ENCODE measurements at places on chromosomes 6 and 20.

DNA sequence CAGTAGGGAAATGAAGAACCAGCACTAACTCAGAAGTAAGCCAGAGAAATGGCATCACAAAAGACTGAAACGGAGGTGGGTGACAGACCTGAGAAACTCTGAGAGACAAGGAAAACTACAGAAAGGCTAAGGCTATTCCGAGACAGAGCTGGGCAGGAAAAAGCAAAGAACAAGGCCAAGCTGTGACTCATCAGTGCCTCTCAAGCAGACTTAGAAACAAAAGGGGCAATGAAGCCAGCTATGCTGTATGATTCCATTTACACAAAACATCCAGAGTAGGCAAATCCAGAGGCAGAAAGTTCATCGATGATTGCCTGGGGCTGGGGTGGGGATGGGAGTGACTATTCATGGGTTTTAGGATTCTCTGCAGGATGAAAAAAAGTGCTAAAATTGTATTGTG is 50.0 kb downstream of the SLC23A2 start:
- DNase-seq = no peak
- peaks cover 14% of the 10 kb centered on the region for H3K36me3 ChIP-seq
- H3K4me1 ChIP-seq = peaks cover 29% of the 10 kb centered on the region
- H3K4me3 ChIP-seq = no peak overlapping the region

DNA sequence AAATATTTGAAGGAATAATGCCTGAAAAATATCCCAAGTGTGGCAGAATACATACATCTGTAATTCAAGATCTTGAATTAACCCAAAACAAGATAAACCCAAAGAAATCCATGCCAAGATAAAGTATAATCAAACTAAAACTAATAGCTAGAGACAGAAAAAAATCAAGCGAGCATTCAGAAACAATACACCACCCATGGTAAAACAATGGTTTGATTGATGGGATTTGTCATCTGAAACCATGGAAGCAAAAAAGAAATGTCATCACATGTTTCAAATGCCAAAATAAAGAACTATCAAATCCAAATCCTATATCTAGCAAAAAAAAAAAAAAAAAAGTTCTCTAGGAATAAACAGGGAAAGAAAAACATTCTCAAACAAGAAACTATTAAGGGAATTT is 5.1 kb upstream of the DEFB127 start:
- peaks cover 23% of the 10 kb centered on the region for H3K27me3 ChIP-seq
- no peak for DNase-seq
- no peak overlapping the region for H3K4me3 ChIP-seq
- no peaks in the 10 kb centered on the region for H3K36me3 ChIP-seq
- H3K27ac ChIP-seq = no peak overlapping the region

DNA sequence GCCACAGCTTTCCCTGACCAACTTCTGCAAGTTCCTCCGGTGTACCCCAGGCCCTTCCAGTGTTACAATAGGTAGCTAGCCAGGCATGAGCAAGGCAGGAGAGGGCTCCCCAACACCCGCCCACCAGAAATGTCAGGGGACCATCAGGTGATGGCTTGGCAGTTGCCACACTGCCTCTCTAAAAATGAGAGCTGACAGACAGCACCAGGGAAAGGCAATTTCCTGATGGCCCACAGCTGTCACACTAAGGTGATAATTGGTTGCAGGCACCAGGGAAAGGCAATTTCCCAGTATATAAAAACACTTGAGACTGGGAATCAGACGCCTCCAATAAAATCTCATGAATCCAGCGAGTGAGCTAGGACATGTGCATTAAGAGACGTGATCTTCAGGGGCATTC is 49.9 kb downstream of the PXDC1 start:
- H3K36me3 ChIP-seq = peaks cover 12% of the 10 kb centered on the region
- H3K27ac ChIP-seq = no peak overlapping the region
- peaks cover 22% of the 10 kb centered on the region for H3K27me3 ChIP-seq
- H3K4me3 ChIP-seq = no peak overlapping the region
- no peaks in the 10 kb centered on the region for H3K4me1 ChIP-seq

DNA sequence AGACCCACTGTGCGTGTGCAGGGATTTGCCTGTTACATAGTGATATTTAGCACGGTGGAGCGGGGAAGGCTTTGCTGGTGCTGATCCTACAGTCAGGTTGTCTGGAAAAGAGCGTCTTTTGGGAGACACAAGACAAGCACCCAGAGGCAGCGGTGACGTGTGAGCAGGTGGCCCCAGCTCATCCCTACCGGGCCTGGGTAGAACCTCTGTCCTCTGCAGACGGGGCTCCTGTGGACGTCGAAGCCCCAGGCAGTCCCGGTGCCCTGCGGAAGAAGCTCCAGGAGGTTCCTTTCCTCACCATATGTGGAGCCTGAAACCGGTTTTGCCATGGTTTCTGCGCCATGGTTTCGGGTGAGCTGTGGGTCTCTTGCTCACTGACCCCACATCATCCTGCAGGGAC is 68.9 kb upstream of the AFDN start:
- H3K4me1 ChIP-seq = no peaks in the 10 kb centered on the region
- no peak overlapping the region for H3K27ac ChIP-seq
- no peaks in the 10 kb centered on the region for H3K36me3 ChIP-seq
- DNase-seq = no peak

DNA sequence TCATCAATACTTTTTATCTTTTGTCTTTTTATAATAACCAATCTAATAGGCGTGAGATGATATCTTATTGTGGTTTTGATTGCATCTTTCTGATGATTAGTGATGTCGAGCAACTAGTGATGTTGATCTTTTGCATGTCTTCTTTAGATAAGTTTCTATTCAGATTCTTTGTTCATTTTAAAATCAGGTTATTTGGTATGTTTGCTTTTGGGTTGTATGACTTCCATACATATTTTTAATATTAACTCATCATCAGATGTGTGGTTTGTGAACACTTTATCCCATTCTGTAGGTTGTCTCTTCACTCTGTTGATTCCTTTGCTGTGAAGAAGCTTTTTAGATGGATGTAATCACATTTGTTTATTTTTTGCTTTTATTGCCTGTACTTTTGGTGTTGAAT is 295.8 kb downstream of the BCKDHB start:
- H3K27ac ChIP-seq = no peak overlapping the region
- no peak for DNase-seq
- H3K4me1 ChIP-seq = no peaks in the 10 kb centered on the region
- H3K4me3 ChIP-seq = no peak overlapping the region
- peaks cover 2% of the 10 kb centered on the region for H3K36me3 ChIP-seq

GRCh38 chr6:112296122-112296521 is 41.8 kb upstream of the LAMA4 start:
- no peak overlapping the region for H3K4me3 ChIP-seq
- no peaks in the 10 kb centered on the region for H3K4me1 ChIP-seq
- H3K36me3 ChIP-seq = no peaks in the 10 kb centered on the region
- peaks cover 5% of the 10 kb centered on the region for H3K27me3 ChIP-seq
- no peak overlapping the region for H3K27ac ChIP-seq

GRCh38 chr6:99369533-99369932 is 20.1 kb upstream of the FAXC start:
- H3K4me1 ChIP-seq = no peaks in the 10 kb centered on the region
- peaks cover 3% of the 10 kb centered on the region for H3K36me3 ChIP-seq
- no peak for DNase-seq
- no peak overlapping the region for H3K4me3 ChIP-seq

GRCh38 chr6:38701551-38701950 is 1.4 kb downstream of the GLO1 start:
- peaks cover 20% of the 10 kb centered on the region for H3K4me1 ChIP-seq
- DNase-seq = no peak
- peaks cover 19% of the 10 kb centered on the region for H3K36me3 ChIP-seq
- H3K27ac ChIP-seq = peak overlapping the region; percentile 98

GRCh38 chr6:71393471-71393870 is 104.9 kb downstream of the OGFRL1 start:
- no peak overlapping the region for H3K4me3 ChIP-seq
- no peak for DNase-seq
- no peaks in the 10 kb centered on the region for H3K4me1 ChIP-seq
- peaks cover 1% of the 10 kb centered on the region for H3K27me3 ChIP-seq

DNA sequence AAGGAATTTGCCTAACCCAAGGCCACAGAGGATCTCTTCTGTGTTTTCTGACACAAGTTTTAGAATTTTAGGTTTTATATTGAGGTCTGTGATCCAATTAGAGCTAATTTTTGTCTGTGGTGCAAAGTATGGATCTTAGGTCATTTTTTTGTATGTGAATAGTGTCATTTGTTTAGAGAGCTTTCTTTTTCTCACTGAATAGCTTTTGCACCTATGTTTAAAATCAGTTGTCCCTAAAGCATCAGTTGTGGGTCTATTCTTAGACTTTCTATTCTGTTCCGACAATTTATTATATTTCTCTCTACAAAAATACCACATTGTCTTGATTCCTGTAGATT is 341 bp upstream of the MCM9 start:
- peaks cover 17% of the 10 kb centered on the region for H3K4me1 ChIP-seq
- H3K36me3 ChIP-seq = peaks cover 15% of the 10 kb centered on the region
- no peak for DNase-seq
- H3K4me3 ChIP-seq = peak overlapping the region; percentile 90

DNA sequence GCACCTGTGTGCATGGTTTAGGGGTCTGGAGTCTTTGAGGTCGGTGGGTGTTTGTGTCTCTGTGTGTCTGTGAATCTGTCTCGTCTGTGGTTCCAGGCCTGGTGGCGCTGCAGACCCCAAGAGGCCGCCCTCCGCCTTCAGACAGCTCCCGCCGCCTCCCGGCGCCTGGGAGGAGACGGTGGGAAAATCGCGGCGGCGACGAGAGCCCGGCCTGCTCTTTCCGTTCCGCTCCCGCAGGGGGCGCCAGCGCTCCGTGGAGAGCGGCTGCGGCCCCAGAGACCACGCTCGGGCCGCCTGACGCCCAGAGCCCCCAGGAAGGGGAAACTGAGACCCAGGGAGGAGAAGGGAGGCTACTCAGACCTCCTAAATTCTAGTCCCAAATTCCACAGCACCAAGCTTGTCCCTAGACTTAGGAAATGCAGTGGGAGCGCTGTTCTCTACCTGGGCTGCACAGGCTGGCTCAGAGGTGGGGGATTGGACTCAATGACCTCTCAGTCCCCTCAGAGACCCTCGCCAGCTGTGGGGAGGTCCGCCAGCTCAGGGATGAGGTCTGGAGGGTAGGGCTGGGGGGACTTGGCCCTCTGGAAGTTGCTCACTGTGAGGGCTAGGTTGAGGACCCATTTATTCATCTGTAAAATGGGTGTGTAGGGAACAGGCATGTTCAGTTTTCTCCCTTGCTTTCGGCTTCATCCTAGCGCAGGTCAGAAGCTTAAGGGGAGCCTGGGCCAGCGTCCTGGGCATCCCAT is 36.9 kb upstream of the BLCAP start:
- no peaks in the 10 kb centered on the region for H3K36me3 ChIP-seq
- peaks cover 18% of the 10 kb centered on the region for H3K27me3 ChIP-seq
- no peak overlapping the region for H3K4me3 ChIP-seq
- peak; percentile 51 for DNase-seq
- peaks cover 8% of the 10 kb centered on the region for H3K4me1 ChIP-seq
- H3K27ac ChIP-seq = no peak overlapping the region

- H3K27ac ChIP-seq = peak overlapping the region; percentile 14
- H3K27me3 ChIP-seq = no peaks in the 10 kb centered on the region
- H3K4me3 ChIP-seq = no peak overlapping the region
- peaks cover 29% of the 10 kb centered on the region for H3K4me1 ChIP-seq
- peaks cover 19% of the 10 kb centered on the region for H3K36me3 ChIP-seq
These were observed 110.5 kb upstream of the MTHFD1L start for GRCh38 chr6:150755042-150755441.

DNA sequence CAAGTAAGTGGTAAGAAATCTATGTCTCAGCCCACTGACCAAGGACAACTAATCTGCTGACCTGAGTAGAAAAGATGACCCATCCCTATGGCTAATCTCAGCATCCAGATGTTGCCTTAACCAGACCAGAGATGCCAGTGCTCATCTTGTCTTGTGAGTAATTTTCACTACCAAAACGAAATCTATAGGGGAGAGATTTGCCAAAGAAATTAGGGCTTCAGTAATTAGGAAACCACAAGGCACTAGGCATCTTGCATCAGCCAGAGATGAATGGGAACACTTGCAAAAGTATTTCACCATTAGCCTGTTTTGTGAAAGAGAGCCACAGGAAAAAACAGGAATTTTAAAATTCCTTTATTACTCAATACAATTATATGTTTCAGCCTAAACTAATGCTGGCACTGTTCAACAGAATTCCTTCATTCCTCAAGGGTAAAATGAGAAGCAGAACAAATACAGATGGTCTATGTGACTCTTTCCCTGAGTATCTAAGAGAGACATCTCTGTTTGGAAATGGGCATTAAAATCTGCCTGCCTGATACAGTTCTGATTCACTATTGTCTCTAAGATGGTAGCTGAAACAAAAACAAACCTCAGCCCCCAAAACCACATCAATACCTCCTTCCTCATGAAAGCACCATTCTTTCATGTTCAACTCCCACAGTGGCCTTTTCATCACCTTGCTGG is 87.8 kb downstream of the GMDS start:
- H3K4me3 ChIP-seq = no peak overlapping the region
- no peak overlapping the region for H3K27ac ChIP-seq
- H3K4me1 ChIP-seq = peaks cover 17% of the 10 kb centered on the region
- DNase-seq = no peak
- no peaks in the 10 kb centered on the region for H3K27me3 ChIP-seq
- no peaks in the 10 kb centered on the region for H3K36me3 ChIP-seq

DNA sequence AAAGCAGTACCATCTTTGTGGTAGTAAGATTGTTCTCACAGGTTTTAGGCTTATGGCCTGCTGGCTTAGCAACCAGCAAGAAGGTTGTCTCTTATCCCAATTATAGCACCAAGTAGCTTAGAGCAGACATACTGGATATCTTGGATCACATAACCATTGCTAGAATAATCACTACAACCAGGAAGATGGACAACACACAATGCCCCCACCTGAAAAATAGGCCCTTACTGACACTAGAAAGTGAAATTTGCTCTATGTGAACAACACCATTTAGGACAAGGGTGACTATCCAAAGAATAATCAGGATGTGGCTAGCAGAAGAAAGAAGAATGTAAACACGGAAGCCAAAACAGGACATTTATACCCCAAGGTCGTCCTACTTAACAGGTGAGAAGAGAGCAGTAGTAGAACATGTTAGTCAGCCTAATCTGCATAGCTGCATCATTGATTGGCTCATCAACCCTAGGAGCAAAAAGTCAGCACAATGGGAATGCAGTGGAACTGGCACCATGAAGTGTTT is 172.7 kb upstream of the MARCKS start:
- no peak overlapping the region for H3K27ac ChIP-seq
- no peaks in the 10 kb centered on the region for H3K36me3 ChIP-seq
- DNase-seq = no peak
- H3K4me1 ChIP-seq = peaks cover 22% of the 10 kb centered on the region
- H3K4me3 ChIP-seq = no peak overlapping the region

GRCh38 chr20:36855241-36855657 is 20.7 kb upstream of the TLDC2 start:
- no peaks in the 10 kb centered on the region for H3K27me3 ChIP-seq
- H3K4me1 ChIP-seq = peaks cover 66% of the 10 kb centered on the region
- H3K36me3 ChIP-seq = peaks cover 10% of the 10 kb centered on the region
- no peak overlapping the region for H3K4me3 ChIP-seq
- H3K27ac ChIP-seq = no peak overlapping the region

GRCh38 chr6:156809034-156809433 is 31.9 kb downstream of the ARID1B start:
- H3K4me1 ChIP-seq = peaks cover 59% of the 10 kb centered on the region
- DNase-seq = no peak

GRCh38 chr20:54106162-54106561 is 35.8 kb upstream of the BCAS1 start:
- no peak overlapping the region for H3K27ac ChIP-seq
- H3K27me3 ChIP-seq = peaks cover 4% of the 10 kb centered on the region
- H3K4me3 ChIP-seq = no peak overlapping the region
- no peaks in the 10 kb centered on the region for H3K4me1 ChIP-seq
- no peaks in the 10 kb centered on the region for H3K36me3 ChIP-seq

Measured in memory B cell (primary cell).